D721Med (cell line): ENCODE measurements at places on chromosomes 13 and 19.

DNA sequence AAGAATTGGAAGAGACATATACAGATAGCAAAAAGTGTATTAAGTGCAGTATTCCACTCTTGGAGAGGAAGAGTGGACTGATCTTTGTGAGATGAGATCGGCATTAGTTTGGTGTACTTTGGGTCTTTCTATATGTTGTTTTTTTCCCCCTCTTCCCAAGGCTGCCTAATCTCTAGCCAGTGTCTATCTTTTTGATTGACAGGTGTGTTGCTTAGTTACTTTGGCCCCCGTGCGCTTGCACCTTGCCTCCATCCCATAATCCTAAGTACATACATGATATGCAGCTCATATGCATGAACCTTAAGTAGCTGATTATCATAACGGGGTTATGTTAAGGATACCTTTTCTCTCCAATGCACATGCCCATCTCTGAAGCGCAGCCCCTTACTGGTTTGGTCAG lies 4.3 kb upstream of the SLC7A10 start:
- DNase-seq: no peak

GRCh38 chr13:102968572-102969228 lies 97.5 kb downstream of the SLC10A2 start:
- DNase-seq: no peak

GRCh38 chr19:2018752-2019151 lies 3.2 kb upstream of the BTBD2 start:
- DNase-seq: no peak

DNA sequence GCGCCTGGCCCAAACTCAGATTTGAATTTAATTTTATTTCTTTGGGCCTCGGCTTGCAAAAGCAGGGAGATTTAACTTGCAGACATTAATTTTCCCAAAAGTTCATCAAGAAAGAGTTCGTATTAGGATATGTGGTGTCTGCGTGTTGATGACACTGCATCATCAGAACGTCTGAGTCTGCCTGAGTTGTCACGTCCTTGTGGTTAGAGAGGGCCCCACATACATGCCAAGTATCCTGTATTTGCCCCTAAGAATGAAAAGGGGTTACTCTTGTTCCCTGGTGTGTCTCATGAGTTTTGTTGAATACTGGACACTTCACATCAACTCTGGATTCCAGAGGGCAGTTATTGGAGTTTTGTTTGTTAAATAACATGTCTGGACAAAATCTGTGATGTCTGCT lies 5.6 kb upstream of the TEX29 start:
- no peak for DNase-seq

DNA sequence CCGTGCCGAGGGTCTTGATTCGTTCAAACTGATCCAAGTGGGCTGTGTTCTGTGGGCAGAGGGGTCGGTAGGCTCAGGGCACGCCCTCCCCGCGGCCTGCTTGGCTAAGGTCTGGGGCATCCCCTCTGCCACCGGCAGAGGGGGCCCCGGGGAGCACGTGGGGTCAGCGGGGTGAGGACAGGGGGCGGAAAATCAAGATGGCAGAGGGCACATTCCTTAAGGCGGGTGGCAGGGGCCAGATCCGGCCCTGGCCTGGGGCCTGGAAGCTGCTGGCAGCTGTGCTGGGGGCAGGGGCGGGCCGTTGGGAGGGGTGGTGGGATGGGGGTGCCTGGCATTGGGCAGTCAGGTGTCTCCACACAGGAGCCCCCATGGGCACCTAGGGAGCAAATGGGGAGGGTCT lies 10.7 kb downstream of the PRKACA start:
- DNase-seq: no peak

DNA sequence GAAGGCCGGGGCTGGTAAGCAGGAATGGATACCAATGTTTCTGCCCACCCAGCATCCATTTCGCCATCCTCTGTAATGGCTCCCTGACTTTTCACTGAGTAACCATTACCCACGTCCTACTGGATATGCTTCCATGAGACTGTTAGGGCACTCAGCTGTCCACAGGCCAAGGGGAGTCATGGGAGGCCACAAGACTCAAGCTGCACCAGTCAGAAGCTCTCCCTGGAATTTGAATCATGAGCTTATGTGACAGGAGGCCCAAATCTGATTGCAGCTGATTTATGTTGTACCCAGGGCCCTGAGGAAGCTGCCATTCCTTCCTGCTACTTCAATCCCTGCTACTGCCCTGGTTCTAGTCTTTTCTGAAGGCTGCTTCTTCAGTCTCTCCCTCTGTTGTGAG lies 28.3 kb downstream of the DEDD2 start:
- DNase-seq: no peak

GRCh38 chr13:27419328-27419727 lies 5.1 kb upstream of the GTF3A start:
- DNase-seq: no peak

- DNase-seq: peak; percentile 73
Measured at GRCh38 chr19:13163609-13164342, 13.6 kb downstream of the IER2 start.

DNA sequence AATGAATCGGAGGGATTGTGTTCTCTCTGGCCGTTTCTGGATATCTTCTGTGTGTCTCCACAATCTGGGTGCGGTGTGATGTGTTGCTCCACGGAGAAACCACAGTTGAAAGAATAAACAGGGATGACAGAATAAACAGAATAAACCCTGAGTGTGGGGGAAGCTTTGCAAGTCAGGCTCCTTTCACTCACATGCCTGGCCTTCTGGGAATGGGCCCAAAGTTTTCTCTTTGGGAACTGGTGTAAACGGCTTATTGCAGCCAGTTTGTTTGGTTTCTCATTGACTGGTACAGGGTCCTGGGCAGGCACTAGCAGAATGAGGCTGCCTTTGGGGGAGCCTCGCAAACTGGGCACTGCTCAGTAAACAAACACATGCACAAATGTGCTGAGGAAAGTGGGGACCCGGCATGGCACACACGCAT lies 324.7 kb downstream of the DLEU7 start:
- DNase-seq: no peak

DNA sequence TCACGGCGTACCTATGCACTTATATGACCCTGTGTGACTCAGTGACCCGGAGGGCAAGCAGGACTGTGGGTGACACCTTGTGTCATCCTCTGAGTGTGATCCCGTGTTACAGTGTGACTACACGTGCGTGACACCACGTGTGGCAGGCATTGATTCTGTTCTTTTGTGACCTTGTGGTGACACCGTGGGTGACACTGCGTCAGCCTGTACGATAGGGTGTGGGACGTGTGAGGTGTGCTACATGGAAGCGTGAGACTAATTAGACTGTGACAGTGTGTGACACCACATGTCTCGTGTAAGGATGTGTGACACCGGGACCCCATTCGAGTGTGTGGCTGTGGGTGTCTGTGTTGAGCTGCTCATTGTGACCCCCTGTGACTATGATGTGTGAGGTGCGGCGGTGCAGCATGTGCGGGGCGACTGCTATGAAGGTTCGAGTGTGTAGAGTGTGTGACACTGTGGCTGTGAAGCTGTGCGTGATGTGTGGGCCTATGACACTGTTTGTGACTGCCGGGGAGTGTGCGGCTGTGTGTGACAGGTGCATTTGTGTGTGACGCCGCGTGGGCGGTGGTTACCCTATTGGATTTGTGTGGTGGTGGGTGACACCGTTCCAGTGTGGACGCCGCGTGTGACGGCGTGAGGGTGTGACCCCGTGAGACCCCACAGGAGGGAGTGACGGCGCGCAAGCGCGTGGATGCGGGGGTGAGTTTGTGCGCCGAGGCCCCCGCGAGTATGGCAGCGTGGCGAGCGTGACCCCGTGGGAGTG lies 399 bp upstream of the SPTBN4 start:
- no peak for DNase-seq

DNA sequence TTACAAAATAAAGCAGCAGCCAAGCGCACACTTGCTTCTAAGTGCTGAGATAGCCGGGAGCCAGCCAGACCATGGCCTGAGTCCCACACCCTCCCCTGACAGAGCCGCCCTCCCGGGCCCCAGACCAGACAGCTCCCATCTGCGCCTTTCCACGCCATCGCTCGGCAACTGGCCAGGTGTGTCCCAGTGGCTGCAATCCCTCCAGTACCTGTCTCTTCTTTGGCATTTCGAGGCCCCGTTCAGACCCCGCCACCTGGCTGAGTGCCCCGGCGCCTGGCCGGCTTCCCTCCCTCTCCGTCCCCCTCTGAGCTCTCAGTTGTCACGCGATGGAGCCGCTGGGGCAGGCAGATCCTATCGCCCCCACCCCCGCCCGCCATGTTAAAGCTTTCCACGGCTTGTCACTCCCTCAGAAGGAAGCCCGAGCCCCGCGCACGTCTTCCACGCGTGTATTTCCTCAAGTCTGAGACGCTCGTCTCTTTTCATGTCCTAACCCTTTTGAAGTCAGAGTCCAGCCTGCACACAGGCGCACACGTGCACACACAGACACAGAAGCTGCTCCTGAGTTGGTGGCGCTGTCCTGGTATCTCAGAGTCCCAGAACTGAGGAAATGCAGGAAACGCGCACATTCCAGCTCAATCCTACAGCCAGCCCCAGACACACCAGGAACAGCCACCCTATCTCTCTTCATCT lies 7.9 kb downstream of the MLLT1 start:
- no peak for DNase-seq

- no peak for DNase-seq
Measured at GRCh38 chr13:23427881-23428528, 5.5 kb downstream of the SACS start.

GRCh38 chr13:96898212-96898611 lies 96.1 kb downstream of the OXGR1 start:
- no peak for DNase-seq

DNA sequence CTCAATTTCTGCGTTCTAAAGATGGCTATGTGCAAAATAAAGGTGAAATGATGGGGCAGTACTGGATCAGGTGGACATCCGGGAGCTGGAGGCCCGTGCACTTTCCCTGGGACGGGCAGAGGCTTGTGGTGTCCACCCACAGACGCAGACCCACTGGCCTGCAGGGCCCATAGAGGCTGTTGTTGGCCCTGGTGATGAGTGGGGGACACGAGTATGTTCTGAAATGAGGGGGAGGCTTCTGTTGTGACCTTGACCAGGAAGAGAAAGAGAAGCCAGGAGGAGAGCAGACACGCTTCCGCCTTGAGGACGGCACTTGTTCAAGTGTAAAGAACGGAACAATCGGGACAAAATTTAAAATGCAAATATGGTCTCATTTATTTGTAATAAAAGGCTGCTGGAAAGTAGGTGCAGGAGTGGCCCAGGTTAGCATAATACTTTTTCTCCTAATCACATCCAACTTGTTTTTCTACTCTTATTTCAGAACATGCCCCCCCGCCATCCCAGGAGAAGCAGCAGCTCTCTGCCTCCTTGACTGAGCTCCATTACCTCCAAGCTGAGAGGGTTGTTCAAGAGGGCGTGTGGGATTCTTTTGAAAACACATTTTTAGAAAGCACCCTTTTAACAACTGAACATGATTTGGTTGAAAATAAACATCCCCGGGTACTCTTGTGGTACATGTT lies 27.1 kb downstream of the ATP11A start:
- no peak for DNase-seq

DNA sequence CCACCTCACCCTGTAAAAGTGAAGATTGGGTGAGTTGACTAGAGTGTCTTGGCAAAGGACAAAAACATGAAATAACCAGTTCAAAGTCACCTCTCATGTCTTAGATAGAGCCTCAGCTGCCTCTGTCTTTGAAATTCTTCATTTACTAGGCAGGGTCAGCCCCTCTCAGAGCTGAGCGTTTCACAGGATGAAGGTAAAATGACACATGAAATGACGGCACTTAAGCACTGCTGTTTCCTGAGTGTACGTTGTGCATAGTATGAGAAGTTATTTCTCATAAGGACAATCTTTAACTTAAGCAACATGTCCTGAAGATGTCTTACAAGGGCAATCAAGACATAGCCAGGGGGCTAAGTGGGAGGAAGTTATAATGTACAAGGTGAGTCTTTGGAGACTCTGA lies 32.3 kb upstream of the SLC10A2 start:
- DNase-seq: no peak

- DNase-seq: no peak
Measured at GRCh38 chr19:42552086-42553065, 24.1 kb upstream of the CEACAM1 start.

- DNase-seq: no peak
Measured at GRCh38 chr13:111380431-111380830, 60.0 kb downstream of the TEX29 start.

DNA sequence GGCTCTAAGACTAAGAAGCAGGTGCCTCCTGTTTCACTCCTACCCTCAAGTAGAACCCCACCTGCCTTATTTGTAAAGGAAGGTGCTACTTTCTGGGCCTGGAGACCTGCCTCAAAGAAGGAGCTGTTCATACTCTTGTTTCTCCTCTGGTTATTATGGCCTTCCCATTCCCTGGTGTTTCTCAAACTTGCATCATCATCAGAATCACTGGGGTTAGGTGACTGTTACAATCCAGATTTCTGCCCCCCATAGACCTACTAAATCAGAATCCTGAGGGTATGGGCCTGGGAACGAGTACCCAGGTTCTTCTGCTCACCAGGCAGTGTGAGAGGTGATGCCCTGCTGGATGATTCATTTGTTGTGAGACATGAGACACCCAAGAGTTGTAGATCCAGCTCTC lies 18.4 kb downstream of the SAMD4B start:
- DNase-seq: no peak

GRCh38 chr13:37277435-37278144 lies 172.1 kb upstream of the CSNK1A1L start:
- DNase-seq: no peak

GRCh38 chr13:24142453-24142852 lies 18.1 kb upstream of the SPATA13 start:
- no peak for DNase-seq

DNA sequence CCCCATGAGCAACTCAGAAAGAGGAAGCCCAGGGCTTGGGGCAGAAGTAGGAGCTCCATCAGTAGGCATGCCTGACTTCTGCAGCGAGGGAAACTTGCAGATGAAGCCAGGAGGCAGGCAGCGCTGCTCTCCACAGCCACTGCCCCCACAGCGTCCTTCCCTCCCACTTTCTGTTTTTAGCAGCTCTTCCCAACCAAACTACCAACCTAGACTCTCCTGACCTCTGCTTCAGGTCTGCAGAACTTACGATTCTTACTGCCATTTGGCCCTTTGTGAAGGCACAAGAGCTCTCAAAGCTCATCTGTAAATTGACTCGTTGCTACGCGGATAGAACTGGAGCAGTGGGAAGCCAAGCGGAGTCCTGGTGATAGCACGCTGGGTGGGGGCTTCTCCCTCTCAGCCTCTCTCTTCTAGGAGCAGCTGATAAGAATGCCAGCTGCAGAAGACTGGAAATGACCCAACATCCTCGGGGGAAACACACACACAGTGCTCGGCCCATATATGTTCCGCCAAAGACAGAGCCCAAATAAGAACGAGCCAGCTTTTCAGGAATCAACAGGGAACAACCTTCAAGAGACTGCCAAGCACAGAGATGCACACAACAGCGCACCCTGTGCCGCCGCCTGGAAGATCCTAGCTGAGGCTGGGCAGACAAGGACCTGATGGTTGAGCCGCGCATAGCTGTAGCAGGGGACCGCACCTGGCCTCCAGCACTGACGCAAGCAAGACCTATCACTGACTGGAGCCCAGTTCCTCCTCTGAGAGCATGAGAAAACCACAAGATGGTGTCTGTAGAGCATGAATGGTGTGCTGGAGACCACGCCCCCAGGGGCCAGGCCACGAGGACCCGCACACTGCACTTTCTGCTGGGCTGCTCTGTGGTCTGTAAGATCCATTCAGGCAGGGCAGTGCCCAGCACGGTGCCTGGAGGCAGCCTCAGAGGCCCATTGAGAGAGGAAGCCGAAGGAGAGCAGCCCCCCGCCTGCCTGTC lies 15.9 kb upstream of the SLC35E1 start:
- DNase-seq: no peak
